Anterior cingulate cortex (tissue), 58 donors: ENCODE measurements at places on chromosomes 12 and 14.

DNA sequence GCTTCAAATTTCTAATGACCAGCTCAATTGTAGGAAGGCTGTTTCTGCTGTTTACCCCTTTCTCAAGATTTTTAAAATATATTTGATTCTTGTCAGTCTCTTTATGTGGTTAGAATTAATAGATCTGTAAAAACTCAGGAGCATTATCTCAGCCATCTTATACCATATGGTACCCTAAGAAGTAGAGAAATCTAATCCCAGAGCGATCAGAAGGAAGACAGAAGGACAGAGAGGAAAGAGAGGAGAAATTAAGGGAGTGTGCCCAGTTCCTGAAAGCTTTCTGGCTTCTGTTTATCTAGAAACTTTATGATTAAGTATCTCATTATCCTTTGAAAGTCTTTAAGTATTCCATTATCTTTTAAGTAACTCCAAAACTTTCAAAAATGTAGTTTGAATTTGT, 152.1 kb upstream of the NAV3 start:
- no peak for DNase-seq

GRCh38 chr12:93358058-93358457, 19.7 kb upstream of the NUDT4 start:
- DNase-seq, result no peak

- DNase-seq, result no peak
Observed at GRCh38 chr12:42916143-42916542, 326.6 kb upstream of the PRICKLE1 start.

DNA sequence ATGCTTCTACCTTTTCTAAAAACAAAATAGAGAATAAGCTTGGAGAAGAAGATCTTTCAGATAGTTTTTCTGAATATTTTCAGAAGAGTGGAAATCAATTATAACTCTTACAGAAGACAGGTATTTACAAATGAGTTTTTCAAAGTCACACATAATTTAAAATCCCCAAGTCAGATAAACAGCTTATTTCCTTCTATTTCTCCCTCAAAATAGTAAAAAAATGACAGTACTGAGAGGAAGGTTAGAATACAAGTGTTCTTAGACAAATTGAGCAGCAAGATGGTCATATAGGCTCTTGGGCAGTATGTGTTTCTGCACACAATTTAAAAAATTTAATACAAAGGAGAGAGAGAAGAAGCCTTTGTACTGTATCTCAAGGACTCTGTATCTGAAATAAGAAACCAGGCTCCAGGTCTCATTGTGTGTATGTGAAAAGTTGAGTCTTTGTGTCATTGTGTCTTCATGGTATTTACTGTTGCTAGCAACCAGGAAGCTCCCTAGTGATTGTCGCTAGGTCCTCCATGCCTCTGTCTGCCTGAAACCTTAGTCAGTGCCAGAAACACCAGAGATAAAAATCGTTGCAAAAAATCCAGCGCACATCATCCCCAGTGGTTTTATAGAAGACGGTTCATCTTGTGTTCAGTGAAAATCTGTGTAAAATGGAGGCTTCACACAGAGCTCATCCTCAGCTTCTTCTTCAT, 12.9 kb upstream of the TUBA1A start:
- no peak for DNase-seq

DNA sequence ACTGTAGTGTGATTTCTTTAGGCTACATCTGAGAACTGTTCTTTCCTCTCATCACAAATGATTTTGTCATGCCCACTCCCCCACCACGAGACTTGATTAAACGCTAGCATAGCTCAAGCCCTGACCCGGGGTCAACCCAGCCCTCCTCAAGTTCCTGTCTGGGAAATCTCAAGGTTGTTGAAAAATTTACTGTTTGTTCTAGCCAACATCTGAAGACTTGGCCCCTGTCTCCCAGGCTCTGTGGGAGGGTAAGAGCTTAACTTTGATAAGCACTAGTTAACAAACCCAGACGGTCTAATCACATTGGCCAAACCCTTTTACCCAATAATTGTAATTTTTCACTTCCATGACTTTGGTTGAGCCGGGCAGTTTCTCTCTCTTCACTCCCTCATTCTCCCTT, 86.2 kb upstream of the AMIGO2 start:
- no peak for DNase-seq

DNA sequence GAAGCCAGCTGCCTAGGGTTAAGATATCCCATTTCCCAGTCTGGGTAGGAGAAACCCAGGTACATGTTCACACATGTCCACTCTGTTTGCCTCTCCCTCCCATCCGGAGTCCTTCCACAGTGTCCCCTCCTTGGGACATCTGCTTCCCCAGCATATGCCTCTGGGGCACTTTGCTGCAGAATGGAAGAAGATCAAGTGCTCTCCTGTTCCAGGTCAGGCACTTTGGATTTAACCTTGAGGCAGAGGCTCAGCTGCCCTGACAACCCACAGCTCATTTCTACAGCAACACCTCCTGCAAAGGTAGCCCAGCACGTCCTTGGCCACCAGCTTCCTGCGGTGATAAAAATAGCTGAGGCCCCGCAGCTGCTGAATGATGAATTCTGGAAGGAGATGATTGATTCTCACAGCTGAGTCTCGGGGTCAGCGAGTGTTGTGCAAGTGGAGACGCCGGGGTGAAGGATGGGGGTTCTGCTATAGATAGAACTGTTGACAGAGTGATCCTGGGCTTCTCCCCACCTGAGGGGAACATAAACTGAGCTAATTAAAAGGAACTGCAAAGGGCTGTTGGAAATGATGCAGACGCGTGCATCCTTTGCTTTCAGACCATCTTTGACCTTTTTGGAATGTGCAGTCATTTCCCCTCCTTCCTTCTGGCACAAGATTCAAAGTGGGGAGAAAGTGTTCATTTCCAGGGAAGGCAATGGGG, 145.0 kb downstream of the SLC38A6 start:
- no peak for DNase-seq

DNA sequence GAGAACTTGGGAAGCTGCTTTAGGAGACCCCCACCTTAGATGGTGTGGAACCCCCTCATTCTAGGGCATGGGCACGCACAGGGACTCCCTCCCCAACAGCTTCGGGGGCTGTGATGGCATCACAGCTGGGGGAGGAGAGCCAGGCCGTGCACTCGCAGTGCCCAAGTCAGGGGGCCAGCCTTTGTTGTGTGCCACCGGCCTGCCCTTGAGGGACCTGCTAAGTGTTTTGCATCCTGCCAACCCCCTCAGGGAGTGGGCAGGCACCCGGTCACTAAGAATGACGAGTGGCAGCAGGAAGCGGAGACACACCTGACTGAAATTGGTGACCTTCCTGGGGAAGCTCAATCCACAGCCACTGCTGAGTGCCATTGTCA, 334.9 kb upstream of the SFSWAP start:
- no peak for DNase-seq

DNA sequence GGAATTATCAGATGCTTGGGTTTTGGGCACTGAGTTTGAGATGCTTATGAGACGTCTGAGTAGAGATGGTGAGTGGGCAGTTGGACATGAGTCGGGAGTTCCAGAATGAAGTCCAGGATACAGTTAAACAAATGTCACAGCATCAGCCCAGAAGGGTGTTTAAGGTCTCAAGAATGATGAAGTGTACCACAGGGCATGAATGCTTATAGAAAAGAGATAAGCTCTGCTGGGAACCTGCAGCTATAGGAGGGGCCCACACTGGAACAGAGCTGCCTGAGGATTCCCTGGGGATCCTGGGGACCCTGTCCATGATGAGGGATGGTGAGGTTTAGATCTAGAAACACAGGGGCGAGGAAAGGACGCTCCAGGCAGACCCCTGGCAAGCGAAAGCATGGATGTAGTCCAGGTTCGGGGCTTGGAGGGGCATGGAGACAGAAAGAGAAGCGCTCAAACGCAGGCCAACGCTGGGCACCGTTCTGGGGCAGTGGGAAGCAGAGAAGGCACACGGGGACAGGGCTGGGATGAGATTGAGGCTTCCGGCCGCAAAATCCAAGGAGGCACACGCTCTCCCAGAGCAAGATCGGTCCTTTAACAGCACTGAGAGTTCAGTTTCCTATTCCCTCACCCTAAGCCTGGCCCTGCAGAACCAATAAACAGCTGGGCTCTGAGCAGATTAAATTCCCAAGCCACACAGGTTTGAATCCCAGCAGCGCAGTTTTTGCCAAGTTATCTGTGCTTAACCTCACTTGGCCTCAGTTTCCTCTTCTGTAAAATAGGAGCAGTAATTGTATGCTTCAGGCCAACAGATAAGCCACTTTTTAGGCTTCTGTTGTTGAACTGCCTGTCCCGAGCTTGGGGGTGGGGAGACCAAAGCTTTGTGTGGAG, 52.9 kb downstream of the EID3 start:
- DNase-seq, result no peak

DNA sequence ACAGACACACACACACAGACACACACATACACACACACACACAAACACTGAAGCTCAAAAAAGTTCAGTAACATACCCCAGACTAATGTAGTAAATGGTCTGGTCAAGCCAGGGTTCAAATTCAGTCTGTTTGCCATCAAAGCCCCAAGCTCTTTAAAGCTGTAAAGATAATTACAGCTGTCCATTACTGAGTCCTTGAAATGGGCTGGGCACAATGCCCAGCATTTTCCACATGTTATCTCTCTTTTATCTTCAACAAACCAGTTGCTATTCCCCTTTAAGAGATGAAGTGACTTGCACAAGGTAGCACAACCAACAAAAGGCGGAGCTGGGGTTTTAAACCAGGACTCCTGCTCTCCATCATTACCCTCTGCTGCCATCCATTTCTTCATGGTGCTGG, 7.6 kb upstream of the UNC119B start:
- DNase-seq, result no peak

GRCh38 chr12:85358715-85359114, 78.7 kb downstream of the ALX1 start:
- no peak for DNase-seq

GRCh38 chr14:50321009-50321660, 9.0 kb downstream of the DMAC2L start:
- DNase-seq, result peak; percentile 69

- DNase-seq, result no peak
Observed at GRCh38 chr14:99874306-99874705, 81.1 kb downstream of the EML1 start.

- no peak for DNase-seq
Observed at GRCh38 chr14:74571441-74571841, 40.6 kb downstream of the LTBP2 start.

- no peak for DNase-seq
Observed at GRCh38 chr14:37869633-37870032, 274.2 kb downstream of the TTC6 start.

DNA sequence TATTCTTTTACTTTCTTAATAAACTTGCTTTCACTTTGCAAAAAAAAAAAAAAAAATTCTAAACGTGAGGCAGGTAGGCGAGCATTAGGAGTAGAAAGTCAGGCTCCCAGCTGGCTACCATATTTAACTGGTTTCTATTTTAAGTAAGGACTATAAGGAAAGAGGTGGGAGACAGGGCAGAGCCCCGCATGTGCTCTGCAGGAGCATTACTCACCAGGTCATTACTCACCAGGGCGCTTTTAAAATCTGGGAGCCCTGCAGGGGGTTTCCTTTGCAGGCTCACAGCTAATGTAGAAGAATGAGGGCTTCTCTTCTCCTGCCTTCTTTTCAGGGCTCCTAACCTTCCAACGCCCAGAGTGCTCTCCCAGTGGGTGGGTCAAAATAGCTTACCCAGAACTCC, 14.0 kb upstream of the DPF3 start:
- DNase-seq, result no peak
